ENCODE measurements at places on chromosomes 12 and 14.

DNA sequence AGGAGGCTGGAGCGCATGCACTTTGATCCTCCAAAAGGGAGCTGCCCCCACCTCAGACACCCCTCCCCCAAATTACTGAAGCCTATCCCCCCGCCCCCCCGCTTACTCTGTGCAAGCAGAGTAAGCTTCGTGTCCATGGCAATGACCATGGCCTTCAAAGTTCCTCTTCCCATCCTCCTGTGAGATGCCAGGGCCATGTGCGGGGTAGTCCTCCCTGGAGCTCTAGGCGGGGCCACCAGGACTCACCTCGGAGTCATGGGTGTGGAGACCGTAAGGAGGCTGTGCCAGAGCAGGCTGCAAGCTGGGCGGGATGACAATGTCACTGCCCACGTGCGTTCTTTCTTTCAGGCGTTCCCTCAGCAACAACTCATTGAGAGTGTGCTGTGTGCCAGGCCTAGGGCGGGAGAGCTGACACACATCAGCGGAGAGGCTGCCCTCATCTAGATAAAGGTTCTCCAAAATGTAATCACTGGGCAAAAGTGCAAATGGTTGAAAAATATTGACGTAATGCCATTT, 66.8 kb downstream of the C14orf132 start:
- no peak for DNase-seq

DNA sequence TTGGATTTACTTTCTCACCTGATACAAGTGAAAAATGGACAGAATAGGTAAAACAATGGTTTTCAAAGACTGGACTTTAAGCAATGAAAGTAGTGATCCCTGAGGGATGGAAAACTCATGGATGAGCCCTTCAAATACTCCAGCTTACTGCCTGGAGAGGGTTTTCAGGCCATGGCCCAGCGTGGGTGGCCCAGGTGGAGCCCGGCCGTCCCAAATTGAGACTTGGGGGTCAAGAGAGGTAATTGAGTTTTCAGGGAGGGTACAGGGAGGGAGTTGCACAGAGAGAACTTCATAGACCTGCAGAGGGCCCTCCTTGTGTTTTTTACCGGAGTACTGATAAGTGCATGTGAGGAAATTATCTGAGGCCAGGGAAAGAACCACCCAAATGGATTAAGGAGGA, 37.2 kb downstream of the RAN start:
- no peak for DNase-seq

- DNase-seq = no peak
These were observed 13.9 kb downstream of the CDCA4 start for GRCh38 chr14:105006831-105007592.

- DNase-seq = peak; percentile 65
These were observed 42.2 kb upstream of the MANSC4 start for GRCh38 chr12:27822076-27822712.

- DNase-seq = no peak
These were observed 82.5 kb downstream of the SLC4A8 start for GRCh38 chr12:51507178-51507577.
